ENCODE measurements at places on chromosomes 16 and 17.

DNA sequence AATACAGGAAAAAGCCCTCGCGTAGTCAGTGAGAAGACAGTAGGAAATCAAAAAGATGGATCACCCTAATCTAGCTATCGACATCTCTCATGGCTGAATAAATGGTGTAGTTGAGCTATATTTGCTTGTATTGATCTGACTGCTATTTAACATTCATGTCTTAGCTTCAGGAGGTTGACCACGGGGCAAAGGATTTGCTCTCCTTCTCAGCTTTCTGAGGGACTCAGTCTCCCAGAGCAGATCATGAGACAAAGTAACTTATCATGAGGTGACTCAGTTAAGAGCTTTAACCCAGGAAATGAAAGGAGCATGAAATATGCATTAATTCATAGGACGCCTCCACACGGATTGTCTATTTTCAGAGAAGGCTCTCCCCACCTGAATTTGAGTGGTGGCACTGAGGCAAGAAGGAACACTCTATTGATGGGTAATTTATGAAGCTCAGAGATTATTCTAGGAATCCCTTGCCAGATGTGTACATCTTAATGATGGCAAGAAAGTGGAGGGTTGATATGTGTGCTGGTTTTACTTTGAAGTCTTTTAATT lies 608 bp downstream of the RBFOX1 start:
- DNase-seq: no peak

DNA sequence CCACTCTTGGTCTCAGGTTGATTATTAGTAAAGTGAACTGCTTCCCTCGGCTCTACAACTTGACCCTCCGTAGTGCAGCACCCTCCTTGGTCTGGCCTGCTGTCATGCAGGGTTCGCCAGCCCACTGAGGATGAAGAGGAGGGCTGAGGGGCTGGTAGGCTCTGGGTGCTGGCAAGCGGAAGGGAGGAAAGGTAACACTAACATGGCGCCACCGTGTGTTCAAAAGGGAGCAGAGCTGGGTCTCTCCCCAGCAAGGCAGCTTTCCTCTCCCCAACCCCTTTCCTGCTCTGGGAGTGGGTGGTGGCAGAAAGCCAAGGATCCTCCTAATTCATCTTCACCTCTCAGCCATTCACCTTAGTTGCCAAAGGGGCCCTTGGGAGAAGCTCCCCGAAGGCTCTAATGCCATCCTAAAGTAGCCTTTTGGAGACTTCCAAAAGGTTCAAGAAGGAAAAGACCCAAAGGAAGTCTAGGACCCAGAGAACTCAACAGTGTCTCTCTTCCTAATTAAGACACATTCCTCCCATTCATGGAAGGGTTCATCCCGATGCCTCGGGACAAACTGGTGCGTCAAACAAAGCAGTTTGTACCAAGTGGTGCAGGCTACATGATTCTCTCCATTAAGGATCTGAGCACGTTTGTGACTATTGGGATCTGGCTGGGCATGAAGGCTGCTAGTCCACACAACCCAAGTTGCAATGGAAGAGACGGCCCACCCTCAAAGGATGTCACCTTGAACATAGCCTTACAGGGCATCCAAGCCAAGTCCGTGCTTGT lies 90.8 kb upstream of the TOB1 start:
- peak; percentile 58 for DNase-seq

GRCh38 chr16:66408163-66409048 lies 18.7 kb upstream of the BEAN1 start:
- DNase-seq: peak; percentile 47

- DNase-seq: no peak
These were observed 20.4 kb upstream of the ZC3H18 start for GRCh38 chr16:88549671-88550245.

DNA sequence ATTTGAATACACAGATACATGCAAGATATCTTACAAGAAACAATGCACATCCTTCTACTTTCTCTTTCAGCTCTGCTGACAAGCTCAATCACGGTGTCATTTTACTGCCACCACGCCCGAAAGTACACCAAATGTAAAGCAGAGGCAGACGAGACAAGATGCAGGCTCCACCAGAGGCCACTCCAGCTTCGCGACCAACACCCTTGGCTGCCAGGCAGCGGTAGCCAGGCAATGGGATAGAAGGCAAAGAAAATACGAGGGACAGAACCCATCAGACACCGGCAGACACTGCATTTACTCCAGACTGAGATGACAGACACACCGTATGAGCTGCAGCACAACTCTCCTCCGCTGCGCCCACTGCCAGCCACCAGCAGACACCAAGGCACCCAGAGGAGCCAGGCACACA lies 41.0 kb downstream of the USP22 start:
- no peak for DNase-seq

GRCh38 chr16:54176376-54176901 lies 110.1 kb downstream of the IRX3 start:
- no peak for DNase-seq

DNA sequence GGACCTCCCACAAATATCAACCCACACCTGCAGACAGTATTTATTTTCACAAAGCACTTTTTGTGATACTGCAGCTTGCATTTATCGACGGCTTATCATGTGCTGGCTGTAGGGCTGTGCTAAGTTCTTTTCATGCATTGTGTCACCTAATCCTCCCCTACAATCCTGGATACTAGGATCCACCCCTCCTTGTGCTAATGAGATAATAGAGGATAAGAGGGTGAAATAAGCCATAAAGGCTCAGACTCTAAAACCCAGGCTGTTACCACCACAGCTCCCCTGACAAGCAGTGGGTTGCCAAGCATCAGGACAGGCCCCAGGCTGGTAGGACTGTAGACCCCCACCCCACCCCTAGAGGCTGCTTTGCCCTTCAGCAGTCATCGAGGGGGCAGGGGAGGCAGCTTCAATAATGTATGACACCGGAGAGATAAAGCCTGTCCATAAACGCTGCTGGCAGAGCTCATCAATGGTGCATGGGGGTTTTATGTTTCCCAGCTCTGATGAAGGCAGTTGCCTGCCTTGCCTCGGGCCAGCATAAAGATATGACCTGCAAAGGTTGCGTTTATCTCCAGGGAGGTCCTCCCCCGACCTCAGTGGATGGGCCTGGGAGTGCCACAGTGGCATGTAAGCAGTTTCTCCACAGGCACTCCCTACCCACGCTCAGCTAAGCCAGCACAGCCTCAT lies 73.9 kb upstream of the C16orf82 start:
- DNase-seq: no peak

GRCh38 chr16:88812513-88813268 lies 963 bp upstream of the APRT start:
- DNase-seq: peak; percentile 48

DNA sequence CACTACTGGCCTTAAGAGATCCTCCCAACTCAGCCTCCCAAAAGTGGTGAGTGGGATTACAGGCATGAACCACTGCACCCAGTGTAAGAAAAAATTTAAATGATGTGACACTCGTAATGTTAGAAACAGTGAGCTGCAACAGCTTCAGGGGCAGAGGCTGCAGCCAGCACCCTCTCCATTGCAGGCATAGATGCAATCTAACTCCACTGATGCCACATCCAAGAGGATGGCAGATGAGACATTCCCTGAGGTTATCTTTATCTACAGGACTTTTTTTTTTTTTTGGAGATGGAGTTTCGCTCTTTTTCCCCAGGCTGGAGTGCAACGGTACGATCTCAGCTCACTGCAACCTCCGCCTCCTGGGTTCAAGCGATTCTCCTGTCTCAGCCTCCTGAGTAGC lies 19.9 kb downstream of the ZCCHC14 start:
- no peak for DNase-seq

DNA sequence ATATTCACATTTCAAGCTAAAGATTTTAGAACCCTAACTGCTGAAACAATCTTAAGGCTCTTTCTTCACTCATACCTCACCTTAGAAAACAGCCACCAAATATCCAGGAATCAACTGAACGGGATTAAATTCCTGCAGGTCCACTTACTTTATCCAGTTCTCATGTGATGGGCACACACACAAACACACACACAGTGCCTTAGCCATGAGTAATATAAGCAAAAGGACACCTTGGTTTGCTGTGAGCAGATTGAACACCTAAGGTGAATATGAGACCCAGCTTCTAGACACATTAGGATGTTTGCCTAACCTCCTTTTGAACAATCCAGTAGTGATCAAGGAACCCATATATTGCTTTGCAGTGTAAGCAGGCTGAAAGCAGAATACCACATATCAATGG lies 81.5 kb downstream of the TUBD1 start:
- no peak for DNase-seq

- no peak for DNase-seq
These were observed 19.3 kb upstream of the IL17C start for GRCh38 chr16:88618956-88619667.

DNA sequence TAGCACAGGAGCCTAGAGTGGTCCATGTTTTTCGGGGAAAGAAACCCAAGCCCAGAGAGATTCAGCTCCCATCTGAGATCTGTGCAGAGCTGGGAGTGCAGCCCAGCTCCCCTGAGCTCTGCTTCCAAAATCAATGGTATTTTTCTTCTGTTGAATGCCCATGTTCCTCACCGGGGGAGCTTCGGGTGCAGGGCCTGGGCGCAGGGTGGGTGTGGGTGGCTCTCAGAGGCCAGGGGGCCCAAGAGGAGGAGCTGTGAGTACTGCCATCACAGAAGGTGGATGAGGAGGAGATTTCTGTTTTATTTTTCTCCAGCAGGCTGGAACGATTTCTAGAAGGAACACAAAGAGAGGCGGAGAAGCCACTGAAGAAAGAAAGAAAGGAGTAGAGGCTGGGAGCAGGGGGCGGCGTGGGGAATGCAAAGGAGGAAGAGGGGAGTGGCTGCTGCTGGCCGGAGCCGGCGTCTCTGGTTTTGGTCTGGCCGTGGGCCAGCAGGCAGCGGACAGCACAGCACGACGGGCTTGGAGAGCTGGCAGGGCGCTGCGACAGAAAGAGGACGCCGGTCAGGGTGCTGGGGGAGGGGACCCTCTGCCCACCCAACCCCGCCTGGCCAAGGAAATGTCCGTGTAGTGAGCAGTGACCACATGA lies 76.2 kb upstream of the KSR1 start:
- peak; percentile 17 for DNase-seq

DNA sequence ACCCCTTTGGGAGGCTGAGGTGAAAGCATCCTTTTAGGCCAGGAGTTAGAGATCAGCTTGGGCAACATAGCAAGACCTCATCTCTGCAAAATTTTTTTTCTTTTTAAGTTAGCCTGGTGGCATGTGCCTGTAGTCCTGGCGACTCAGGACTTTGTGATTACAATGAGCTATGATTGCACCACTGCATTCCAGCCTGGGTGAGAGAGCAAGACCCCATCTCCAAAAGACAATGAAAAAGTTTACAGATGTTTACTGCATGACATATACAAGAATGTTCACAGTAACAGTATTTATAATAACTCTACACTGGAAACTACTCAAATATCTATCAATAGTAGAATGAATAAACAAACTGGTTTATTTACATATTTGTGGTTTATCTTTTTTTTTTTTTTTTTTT lies 33.1 kb upstream of the CCL22 start:
- DNase-seq: peak; percentile 25

DNA sequence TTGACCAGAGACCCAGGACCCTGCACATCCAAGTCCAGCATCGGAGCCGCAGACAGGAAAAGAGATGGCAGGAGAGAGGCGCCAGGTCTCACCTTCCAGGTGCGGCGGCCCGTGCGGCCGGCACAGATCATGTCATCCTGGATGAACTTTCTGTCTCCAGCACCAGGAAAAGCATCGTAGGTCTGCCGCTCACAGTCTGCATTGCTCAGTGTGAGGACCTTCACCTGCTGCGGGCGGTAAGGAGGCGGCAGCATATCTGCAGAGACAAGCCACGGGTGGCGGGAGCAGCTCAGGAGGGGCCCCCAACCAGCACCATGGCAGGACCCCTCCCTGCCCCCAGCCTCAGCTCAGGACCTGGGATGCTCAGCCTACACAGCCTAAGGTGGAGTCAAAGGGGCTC lies 17.9 kb downstream of the TPSD1 start:
- no peak for DNase-seq

GRCh38 chr17:1344521-1344920 lies 55.5 kb downstream of the YWHAE start:
- DNase-seq: no peak

DNA sequence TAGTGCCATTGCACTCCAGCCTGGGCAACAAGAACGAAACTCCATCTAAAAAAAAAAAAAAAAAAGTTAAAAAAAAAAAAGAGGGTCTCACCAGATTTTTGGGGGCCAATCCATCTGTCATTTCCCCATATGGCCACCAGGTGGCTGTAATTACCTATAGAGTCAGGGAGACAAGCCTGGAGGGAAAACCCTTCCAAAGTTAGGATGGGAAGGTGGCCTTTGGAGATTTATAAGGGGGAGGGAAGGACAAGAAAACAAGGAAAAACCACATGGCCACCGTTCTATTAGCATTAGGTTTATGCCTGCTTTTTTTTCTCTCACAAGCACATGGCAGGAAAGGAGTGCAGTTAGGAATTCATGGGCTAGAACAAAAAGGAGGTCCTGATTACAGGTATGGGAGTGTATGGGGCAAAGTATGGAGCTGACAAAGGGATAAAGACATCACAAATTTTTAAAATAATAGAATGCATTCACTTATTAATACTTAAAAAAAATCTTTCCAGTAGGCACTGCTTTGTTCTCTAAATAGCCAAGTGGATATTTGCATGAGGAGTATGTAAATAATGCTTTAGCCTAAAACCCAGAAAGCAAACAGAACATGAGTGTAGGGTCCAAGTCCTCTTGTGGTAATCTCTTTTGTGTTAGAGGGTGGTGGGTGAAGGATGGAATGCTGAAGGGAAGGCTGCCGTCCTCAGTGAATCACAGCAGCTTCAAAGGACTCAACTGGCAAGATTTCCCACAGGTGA lies 5.1 kb downstream of the CYB5D1 start:
- DNase-seq: peak; percentile 72

GRCh38 chr16:30032083-30032819 lies 1.2 kb upstream of the TLCD3B start:
- peak; percentile 58 for DNase-seq

GRCh38 chr17:76171706-76172105 lies 30.7 kb upstream of the FOXJ1 start:
- DNase-seq: no peak

GRCh38 chr16:70653809-70654771 lies 7.7 kb downstream of the IL34 start:
- DNase-seq: peak; percentile 80

DNA sequence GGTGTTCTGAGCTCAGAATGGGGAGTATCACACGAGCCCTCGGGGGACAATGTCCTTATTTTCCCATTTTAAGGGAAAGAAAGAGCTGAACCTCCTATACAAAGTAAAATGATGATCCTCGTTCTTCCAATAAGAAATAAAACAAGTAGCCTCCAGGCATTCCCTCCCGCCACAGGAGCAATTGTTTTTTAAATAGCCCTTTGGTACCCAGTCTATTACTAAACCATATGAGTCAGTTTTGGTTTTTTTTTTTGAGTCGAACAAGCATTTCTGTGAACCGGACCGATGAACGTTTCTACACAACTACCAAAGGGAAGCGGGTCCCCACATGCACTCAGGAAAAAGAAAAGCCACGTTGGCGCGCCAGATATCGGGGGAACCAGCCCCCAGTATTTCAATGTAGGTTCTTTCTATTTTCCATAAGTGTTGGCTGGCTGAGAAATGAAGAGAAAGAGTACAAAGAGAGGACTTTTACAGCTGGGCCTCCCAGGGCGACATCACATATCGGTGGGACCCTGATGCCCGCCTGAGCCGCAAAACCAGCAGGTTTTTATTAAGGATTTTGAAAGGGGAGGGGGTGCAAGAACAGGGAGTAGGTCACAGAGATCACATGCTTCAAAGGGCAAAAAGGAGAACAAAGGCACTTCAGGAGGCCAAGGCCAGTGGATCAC lies 3.8 kb upstream of the DCXR start:
- DNase-seq: no peak
